ENCODE measurements at places on chromosomes 11 and 22.
A peak's percentile ranks its signal among the peaks of the same experiment; 100 is the strongest.

DNA sequence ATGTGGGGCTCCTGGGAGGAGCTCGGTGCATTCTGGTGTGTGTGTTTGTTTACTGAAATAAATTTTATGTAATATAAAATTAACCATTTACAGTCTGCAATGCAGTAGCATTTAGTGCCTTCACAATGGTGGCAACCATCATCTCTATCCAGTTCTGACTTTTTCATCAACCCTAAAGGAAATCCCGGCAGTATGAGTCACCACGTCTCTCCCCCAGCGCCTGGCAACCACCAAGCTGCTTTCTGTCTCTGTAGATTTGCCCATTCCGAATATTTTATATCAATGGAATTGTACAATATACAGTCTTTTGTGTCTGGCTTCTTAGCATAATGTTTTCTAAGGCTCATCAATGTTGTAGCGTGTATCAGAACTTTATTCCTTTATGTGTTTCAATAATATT lies 300.5 kb downstream of the MIAT start:
- DNase-seq = no peak

DNA sequence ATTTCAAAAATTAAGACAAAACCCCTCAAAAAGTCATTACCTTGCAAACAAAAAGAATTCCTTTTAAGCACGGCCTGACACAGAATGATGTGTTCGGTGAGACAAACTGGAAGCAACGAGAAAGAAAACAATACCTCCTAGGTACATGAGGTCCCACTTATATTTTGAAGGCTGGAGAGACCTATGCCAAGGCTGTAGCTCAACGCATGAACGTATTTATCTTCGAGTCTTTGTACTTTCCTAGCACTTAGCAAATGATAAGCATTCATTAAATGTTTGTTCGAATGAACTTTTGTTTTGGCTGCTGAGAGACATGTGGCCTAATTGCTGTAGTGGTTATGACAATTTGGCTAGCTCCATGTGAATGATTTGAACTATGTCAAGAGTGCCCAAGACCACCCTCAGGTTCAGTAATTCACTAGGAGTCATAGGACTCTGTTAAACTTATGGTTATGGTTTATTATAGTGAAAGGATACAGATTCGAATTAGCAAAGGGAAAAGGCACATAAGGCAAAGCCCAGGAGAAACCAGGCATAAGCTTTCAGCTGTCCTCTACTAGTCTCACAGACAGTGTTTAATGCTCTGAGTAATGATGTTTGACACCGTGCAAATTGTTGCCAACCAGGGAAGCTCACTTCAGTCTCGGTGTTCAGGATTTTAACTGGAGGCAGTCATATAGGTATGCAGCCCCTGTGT lies 26.0 kb upstream of the HORMAD2 start:
- DNase-seq = no peak

GRCh38 chr22:18044548-18045271 lies 20.3 kb upstream of the MICAL3 start:
- no peak for DNase-seq

- DNase-seq = no peak
Observed at GRCh38 chr22:47801541-47802245, 1039.2 kb downstream of the TBC1D22A start.

DNA sequence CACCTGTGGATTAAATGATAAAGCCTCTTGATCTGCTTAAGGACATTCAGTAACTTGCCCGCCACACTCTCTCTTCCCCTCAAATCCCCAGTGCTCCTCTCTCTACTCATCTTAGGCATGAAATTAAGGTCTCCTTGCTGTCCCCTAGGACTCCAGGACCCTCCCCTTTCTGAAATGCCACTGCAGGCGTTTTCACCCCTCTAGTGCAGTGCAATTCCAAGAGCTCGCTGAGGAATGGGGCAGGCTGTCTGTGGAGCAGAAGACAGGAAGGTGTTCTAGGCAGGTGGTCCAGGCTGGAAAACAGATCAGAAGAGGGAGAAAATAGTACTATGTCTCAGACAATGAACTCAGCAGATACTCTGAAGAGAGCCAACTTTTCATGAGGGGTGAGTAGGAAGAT lies 55.8 kb upstream of the ARHGAP42 start:
- DNase-seq = no peak

DNA sequence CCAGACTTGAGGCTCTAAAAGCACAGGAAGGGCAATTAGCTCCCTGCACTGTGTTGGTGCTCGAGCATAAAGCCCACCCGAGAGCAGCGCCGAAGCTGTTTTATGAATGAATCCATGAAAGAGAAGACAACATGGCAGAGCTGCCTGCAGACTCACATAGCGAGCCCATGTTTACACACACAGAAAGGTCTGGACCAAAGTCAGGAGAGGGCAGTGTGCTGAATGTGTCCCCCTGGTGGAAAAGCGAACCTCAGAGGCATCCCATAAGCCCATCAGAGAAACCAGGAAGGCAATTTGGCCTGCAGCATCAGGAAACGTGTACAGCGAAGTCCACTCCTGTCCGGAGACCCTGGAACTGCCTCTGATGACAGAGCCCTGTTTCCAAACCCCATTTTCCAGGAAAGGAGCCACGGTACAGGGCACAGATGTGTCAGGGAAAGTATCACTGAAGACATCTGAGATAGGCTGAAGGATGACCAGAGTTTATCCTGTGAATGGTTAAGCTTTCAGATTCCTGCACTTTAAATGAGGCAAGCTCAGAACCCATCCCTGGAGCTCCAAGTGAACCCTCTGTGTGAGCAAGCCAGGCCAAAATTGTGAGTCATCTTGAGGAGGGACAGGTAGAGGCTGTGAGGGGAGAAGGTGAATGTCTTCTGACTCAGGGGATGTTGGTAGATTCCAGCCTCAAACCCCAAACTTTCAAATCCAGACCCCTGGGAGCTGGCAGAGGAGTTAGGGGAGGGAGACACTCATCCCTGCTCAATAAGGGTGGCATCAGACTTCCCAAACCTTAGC lies 36.9 kb downstream of the CHRDL2 start:
- no peak for DNase-seq

DNA sequence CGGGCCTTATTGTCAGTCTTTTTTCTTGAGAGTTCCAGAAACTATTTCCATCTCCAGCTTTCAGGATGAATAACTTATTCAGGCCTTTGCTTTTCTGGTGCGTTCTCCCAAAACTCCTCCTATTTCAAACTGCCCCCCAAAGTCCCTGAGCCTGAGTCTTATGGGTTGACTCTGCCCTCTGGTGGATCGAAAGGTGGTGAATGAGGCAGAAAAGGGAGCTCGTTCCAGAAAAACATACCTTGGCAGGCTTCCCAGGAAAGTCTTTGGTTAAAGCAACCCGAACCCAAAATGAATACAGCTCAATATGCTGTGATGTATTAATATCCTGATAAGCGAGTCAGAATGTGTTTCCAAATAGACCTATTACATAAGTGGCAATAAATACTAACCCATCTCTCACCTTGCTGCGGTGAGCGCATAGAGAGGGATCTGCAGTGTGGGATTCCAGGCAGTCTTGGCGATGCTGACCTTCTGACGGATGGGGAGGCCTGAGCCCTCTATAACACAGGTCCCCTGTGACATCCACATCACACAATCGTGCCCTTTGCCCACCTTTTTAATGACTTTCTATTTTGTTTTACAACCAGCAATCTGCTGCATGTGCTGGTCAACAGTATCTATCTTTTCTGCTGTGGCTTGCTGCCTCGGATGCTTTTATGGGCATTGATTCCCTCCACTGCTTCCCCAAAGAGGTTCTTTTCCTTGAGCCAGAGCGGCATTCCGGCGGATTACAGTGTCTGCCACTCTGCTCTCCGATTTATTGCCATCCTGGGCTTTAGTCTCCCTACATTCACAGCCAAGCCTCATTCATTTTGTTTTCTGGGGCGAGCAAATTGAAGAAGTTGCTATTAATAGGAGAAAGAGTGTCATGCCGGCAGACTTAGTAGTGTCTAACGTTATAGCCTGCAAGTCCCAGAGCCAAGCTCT lies 756.8 kb downstream of the NTM start:
- DNase-seq = peak; percentile 93

GRCh38 chr22:42696331-42696967 lies 24.2 kb downstream of the A4GALT start:
- no peak for DNase-seq

DNA sequence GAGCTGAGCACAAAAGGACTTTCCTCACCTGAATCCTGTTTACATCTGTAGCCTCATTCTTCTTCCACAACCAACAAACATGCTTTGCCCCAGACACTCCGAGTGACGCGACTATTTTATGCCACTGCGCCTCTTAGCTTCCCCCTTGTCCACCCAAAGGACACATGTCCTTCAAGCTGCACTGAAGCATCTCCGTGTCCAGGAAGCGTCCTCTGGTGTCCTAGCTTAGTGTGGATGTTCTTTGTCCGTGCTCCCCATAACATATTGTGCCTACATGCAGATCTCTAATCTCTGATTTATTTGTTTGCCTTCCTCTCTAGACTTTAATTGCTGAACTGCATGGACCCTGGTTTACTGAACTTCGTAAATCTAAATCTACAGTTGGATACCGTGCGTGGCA lies 20.1 kb upstream of the CECR2 start:
- no peak for DNase-seq

DNA sequence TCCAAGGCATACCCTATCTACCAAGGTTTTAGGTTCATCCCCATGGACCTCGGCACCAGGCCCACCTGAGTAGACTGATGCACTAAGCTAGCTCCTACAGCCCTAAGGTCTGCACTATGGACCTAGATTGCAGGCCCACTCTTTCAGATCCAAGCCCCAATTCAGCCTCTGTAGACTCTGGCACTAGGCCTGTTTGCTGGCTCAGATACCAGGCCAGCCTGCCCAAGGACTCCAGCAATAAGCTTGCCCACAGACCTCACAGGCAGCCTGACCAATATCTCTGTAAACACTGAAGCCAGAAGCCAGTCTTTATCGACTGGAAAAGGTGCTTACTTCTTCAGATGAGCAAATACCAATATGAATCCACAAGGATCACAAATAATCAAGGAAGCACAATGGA lies 411.3 kb downstream of the INSC start:
- no peak for DNase-seq

DNA sequence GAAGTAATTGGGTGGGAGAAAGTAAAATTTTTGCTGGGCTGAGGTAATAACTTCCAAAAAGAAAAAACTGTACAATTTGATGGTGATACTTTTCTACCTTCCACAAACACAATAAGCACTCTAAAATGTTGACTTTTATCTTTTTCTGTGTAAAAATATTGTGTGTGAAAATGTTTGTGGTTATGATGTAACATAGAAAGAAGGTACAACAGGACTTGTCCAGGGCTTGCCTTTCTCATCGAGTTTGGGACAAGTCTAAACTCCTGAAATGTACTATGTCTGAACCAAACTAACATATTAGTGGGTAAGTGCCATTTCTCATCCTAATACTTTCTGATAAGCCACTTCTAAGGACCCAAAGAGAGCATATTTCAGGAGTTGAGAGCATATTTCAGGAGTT lies 174.2 kb upstream of the PDGFD start:
- DNase-seq = peak; percentile 4

- no peak for DNase-seq
Observed at GRCh38 chr11:130112071-130112830, 42.6 kb downstream of the APLP2 start.

DNA sequence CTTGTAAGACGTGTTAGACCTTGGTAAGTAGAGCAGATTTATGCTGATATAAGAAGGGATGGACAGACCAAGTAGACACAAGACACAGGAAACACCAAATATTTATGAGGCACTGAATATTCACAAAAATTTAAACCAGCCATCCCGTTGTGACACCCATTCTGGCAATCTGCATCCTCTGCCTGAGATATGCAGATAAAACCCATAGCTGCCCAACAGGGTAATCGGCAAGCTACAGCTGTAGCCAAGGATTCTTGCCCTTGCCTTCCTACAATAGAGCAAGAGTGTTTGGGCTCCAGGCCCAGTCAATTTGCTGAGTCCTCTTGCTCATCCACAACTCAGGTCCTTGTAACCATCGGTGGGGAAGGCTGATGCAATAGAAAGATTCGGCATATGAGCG lies 18.5 kb upstream of the MPZL2 start:
- no peak for DNase-seq

GRCh38 chr11:74826901-74827300 lies 78.3 kb downstream of the RNF169 start:
- no peak for DNase-seq

GRCh38 chr11:65698205-65698604 lies 13.8 kb upstream of the KAT5 start:
- no peak for DNase-seq

- peak; percentile 30 for DNase-seq
Observed at GRCh38 chr22:35484651-35485556, 55.7 kb upstream of the RASD2 start.

- no peak for DNase-seq
Observed at GRCh38 chr11:108805030-108805429, 140.2 kb downstream of the DDX10 start.

DNA sequence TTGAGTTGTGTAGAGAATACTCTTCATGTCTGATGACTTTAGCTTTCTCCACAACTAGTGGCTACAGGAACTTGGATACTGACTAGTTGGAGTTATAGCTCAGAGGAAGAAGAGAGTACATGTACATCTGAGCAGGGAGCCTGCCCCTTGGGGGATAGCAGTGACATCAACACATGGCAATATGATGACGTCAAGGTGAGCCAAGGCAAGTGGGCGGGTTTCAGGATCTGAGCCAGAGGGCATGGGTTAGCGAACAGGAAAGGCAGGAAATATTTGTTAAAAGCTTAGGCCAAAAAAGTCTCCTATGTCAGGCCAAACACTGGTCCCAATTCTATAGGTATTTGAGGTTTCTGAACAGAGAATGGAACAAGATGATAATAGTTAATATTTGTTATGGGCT lies 42.0 kb upstream of the HORMAD2 start:
- DNase-seq = peak; percentile 55

DNA sequence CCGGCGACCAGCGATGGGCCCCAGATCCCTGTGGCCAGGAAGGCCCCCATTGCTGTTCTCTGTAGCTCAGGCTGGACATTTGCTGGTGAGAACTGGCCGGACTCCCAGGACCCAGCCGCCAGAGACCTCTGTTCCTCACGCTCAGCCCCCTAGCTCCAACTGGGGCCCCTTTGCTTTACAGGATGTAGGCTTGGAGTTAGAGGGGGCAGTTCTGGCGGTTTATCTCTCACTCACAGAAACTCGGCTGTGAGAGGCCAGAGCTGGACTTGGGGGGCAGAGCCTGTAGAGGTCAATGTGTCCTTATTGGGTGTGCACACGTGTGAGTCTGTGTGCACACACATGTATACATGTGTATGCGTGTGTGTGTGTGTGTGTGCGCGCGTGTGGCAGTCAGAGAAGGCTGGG lies 502 bp downstream of the SMIM38 start:
- no peak for DNase-seq

DNA sequence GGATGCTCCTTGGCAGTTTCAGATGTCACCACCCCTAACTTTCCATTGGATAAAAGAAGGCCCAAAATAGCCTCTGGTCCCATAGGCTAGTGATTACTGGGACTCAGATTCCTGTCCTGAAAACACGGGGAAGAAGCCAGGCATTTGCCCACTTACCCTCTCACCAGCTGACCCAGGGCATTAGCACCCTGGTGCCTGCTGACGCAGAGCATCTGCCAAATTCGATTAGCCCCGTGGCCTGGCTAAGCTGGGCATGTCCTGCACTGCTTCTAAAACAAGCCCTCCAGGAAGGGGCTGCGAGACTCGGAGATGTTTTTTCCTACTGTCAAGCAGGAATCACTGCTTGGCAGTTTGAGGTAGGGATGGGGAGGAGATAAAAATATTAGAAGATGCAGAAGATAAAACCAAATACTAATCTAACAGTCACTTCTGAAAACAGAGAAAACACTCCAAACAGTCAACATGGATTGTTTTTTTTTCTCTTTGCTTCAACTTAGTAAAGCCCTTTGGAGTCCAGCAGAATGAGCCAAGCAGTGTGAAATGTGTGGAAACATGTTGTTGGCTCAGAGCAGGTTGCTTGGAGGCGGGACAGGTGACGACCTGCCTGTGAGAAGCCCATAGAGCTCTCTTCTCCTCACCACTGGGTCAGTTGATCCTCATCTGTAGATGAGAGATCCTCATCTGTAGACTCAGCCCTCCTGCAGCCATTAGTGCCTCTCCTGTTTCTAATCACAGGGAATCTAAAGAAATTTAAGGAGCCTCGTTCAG lies 54.0 kb downstream of the BDNF start:
- no peak for DNase-seq

Data from foreskin fibroblast (primary cell).